ENCODE measurements at places on chromosomes 6 and 20.

DNA sequence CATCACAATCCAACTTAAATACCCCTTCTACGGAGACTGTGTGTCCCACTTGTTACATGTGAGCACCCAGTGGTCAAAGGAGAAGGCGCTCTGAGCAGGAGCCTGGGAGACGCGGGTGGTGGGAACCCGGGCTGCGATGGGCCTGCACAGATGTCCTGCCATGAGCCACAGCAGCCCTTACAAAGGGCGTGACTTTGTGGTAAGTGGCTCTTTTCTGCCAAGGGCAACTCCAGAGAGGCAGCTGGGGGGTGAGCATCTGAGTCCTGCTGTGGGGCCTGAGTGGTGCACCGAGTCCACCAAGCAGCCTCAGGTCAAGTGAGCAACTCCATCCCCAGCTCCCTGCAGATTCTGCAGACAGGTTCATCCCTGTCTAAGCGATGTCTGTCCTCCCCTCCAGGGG is 33.6 kb upstream of the CST7 start:
- no peak for DNase-seq

DNA sequence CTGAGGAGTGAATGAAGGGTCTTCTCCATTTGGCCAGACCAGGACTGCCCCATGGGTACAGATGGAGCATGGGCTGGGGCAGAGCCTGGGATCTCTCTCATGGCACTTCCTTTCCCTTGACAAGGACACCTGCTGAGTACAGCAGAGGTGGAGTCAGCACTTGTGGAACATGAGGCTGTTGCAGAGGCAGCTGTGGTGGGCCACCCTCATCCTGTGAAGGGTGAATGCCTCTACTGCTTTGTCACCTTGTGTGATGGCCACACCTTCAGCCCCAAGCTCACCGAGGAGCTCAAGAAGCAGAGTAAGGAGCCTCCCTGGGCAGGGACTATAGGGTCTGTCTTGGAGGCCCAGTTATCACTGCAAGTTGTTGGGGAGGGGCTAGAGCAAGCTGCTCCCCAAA is 29.6 kb downstream of the GSS start:
- DNase-seq: no peak

DNA sequence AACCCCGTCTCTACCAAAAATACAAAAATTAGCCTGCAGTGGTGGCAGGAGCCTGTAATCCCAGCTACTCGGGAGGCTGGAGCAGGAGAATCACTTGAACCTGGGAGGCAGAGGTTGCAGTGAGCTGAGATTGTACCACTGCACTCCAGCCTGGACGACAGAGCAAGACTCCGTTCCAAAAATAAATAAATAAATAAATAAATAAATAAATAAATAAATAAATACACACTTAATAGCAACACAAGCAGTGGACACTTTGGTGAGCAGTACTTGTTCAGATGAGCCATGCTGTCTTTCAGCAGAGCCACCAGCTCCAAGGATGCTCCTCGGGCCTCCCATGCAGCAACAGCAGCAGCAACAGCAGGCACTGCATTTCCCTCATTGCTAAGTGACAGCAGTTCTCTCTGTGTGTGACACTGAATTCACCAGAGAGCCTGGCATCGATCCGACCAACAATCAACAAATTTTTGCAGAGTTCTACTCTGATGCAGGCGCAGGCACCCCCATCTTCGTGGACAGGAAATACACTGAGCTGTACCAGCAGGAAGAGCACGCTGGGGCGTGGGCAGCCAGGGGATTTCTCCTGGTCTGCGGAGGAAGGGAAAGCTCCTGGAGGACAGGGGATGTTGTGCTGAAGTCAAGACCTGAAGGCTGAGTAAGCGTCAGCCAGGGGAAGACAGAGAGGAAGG is 54.0 kb upstream of the SNX9 start:
- DNase-seq: no peak

GRCh38 chr20:37968841-37969401 is 64.3 kb downstream of the TTI1 start:
- no peak for DNase-seq
